CD4-positive, alpha-beta T cell treated with Interleukin-15 for 1 hour (primary cell): ENCODE measurements at places on chromosomes 11 and 22.

DNA sequence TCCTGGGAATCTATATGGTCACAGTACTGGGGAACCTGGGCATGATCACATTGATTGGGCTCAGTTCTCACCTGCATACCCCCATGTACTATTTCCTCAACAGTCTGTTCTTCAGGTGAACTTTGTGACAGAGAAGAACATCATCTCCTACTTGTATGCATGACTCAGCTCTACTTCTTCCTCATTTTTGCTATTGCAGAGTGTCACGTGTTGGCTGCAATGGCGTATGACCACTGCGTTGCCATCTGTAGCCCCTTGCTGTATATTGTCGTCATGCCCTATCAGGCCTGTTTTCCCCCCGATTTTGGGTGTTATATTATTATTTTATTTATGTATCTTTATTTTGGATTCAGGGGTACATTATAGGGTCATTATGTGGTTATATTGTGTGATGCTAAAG, 2.4 kb upstream of the OR8G1 start:
- DNase-seq = no peak

GRCh38 chr11:45233121-45233803, 52.9 kb downstream of the SYT13 start:
- peak; percentile 43 for DNase-seq

- DNase-seq = no peak
These were observed 9.3 kb upstream of the POLD3 start for GRCh38 chr11:74583024-74583624.

GRCh38 chr11:111797145-111797581, 31.0 kb upstream of the PPP2R1B start:
- peak; percentile 16 for DNase-seq
